CD8-positive, alpha-beta memory T cell (primary cell): ENCODE measurements at places on chromosomes 11 and 22. TPM values are rescaled to one million over a fixed set of nuclear protein-coding genes. Genes with fewer than 3 reads are reported as not detected.
A peak's percentile ranks its signal among the peaks of the same experiment; 100 is the strongest.

DNA sequence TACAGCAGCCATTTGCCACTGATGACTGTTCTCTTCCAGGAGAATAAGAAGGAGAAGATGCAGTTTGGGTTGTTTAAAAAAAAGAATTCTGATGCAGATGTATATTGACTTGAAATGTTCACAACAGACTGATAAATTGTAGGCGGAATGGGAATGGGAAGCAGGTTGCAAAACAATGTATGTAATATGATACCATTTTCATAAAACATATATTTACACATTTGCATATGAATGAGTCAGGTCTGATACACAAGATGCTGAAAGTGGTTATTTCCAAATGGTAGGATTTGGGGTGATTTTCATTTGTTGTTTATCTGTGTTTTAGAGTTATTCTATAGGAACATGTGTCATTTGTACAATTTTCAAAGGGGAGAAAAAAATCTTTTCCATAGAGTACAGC, 9.0 kb upstream of the RCN1 start:
- DNase-seq, result no peak
- no peaks in the 10 kb centered on the region for H3K27me3 ChIP-seq
- no peak overlapping the region for H3K27ac ChIP-seq
- no peak overlapping the region for H3K4me3 ChIP-seq
- no peaks in the 10 kb centered on the region for H3K36me3 ChIP-seq

- DNase-seq, result no peak
- no peaks in the 10 kb centered on the region for H3K36me3 ChIP-seq
- H3K27me3 ChIP-seq, result no peaks in the 10 kb centered on the region
- no peak overlapping the region for H3K27ac ChIP-seq
These were observed 38.1 kb downstream of the GLB1L2 start for GRCh38 chr11:134369656-134370525.

GRCh38 chr11:5596607-5597201, at the start of gene TRIM6:
Gene TRIM6, plus strand, starts transcription at chr11:5596637. Its CDS starts 261 bp downstream, at chr11:5596898.
- no peak within 1 kb of the TSS for H3K27ac ChIP-seq
- no peaks in the 10 kb centered on the region for H3K36me3 ChIP-seq
- peak within 1 kb of the TSS; percentile 11 for H3K4me3 ChIP-seq

GRCh38 chr11:20839231-20839630, 169.8 kb downstream of the NELL1 start:
- no peak overlapping the region for H3K4me3 ChIP-seq
- no peak overlapping the region for H3K27ac ChIP-seq
- DNase-seq, result no peak
- H3K4me1 ChIP-seq, result no peaks in the 10 kb centered on the region

DNA sequence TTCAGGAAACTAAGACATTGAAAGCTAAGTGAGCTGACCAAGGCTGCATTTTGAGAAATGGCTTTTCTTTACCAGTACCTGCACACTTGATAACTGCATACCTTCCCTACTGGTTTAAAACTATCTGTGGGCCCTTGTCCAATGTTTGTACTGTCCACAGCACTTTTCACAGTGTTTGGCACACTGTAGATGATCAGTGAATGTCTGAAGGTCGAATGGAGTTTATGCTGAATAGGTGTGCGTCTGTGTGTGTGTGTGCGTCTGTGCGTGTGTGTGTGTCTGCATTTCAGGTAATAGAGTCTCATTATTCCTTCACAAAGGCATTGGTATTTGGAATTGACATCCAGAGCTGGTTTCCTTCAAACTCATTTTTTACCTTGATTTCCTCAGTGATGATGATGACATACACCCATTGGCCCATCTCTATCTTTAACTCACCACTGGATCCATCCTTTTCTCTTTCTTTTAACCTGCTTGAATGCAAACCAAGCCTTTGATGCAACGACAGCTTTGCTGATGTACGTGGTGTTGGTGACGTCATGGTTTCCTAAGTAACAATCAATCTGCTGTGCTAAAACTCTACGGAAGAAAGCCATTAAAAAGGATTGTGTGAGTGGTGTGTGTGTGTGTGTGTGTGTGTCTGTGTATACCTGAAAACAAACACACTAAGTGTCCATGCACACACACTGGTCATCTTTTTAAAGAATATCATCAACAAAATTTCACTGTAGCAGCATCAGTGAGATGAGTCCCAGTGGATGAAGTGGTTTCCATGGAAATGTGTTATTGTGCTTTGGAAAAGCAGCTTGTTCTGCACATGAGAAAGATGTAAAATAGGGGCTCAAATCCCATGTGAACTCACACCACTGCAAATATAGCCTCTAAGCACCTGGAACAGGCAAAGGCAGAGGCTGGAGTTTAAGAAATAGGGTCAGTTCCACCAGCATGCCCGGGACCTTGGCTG, 490.2 kb upstream of the B3GAT1 start:
- H3K27ac ChIP-seq, result no peak overlapping the region
- no peak overlapping the region for H3K4me3 ChIP-seq
- no peak for DNase-seq
- no peaks in the 10 kb centered on the region for H3K36me3 ChIP-seq

DNA sequence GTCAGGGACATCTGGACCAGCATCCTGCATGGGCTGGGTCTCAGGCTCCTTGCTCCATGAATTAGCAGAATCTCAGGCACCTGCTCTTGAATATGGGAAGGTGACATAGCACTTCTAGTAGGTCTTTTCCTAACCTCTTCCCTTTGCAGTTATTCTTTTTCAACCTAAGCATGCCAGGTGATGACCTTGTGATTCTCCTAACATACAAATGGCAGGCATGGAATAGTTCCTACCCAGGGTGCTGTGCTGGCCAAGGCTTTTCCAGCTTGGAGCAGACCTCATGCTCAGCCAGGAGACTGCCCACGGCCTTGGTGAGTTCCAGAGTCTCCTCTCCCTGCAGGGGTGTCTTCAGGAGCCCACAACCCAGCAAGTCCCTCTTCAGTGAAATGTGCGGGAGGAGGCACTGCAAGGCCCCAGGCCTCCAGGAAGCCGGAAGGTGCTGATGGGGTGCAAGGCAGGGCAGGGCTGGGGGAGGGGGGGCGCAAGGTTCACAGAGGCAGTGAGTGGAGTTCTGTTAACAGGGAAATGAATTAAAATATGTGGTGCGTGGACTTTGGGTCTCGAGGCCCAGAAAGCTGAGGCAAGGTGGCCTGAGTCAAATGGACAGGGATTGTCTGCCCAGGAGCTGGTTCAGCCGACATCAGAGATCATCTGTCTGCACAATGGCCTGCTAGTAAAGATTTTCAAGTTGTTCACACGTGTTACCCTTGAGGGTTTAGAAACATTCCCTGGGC, 75.9 kb upstream of the SEPTIN5 start:
- DNase-seq, result no peak
- no peak overlapping the region for H3K27ac ChIP-seq
- no peaks in the 10 kb centered on the region for H3K27me3 ChIP-seq

- H3K4me1 ChIP-seq, result peaks cover 34% of the 10 kb centered on the region
- peak; percentile 40 for DNase-seq
- H3K36me3 ChIP-seq, result no peaks in the 10 kb centered on the region
- no peak overlapping the region for H3K4me3 ChIP-seq
- H3K27me3 ChIP-seq, result peaks cover 14% of the 10 kb centered on the region
These were observed 1.6 kb upstream of the MCAM start for GRCh38 chr11:119318240-119319135.

- no peaks in the 10 kb centered on the region for H3K4me1 ChIP-seq
- no peak overlapping the region for H3K4me3 ChIP-seq
- no peak for DNase-seq
- no peaks in the 10 kb centered on the region for H3K36me3 ChIP-seq
- no peak overlapping the region for H3K27ac ChIP-seq
These were observed 852.1 kb upstream of the LRRC4C start for GRCh38 chr11:42311514-42311913.

- H3K4me1 ChIP-seq, result no peaks in the 10 kb centered on the region
- H3K4me3 ChIP-seq, result no peak overlapping the region
- no peak for DNase-seq
- no peak overlapping the region for H3K27ac ChIP-seq
- H3K36me3 ChIP-seq, result no peaks in the 10 kb centered on the region
These were observed 15.6 kb downstream of the POU2F3 start for GRCh38 chr11:120255519-120255866.

GRCh38 chr11:14619603-14620531, 23.7 kb upstream of the PDE3B start:
- no peaks in the 10 kb centered on the region for H3K27me3 ChIP-seq
- no peak overlapping the region for H3K27ac ChIP-seq
- peaks cover 9% of the 10 kb centered on the region for H3K4me1 ChIP-seq
- DNase-seq, result no peak
- no peak overlapping the region for H3K4me3 ChIP-seq

DNA sequence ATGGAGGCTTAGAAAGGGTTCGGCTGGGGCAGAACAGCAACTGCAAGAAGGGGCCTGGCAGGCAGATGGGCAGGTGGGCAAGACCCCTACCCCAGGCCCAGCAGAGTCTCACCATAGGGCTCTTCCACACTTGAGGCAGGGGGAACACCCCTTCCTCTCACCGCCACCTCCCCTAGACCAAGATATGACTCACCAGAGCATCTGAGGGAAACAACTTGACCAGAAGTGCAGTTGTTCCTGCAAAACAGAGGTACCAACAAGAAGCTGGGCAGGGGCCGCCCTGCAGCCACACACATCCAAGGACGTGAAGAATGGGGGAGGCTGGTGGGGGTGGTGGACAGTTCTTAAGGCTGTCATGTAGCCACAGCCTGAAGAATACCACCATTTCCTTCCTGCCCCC, 10.9 kb downstream of the TMPRSS5 start:
- DNase-seq, result no peak
- no peaks in the 10 kb centered on the region for H3K36me3 ChIP-seq
- no peak overlapping the region for H3K4me3 ChIP-seq
- H3K27ac ChIP-seq, result no peak overlapping the region
- no peaks in the 10 kb centered on the region for H3K27me3 ChIP-seq

DNA sequence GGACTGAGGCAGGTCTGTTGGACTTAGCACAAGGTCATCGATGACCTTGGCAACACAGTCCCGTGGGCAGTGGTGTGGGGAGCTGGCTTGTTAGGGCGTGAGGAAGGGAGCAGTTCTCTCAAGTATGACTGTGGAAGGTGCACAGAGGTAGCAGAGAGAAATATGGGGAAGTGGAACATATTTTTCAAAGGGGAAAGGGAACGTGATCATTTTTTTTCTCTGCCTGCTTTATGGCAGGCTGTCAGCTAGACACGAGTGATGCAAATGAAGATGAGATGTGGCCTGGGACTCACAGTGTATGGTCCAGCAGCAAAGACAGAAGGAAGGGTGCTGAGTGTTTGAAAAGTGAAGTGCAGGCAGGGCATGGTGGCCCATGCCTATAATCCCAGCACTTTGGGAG, 30.6 kb downstream of the ADAMTS8 start:
- H3K36me3 ChIP-seq, result no peaks in the 10 kb centered on the region
- no peak overlapping the region for H3K27ac ChIP-seq
- no peak overlapping the region for H3K4me3 ChIP-seq

DNA sequence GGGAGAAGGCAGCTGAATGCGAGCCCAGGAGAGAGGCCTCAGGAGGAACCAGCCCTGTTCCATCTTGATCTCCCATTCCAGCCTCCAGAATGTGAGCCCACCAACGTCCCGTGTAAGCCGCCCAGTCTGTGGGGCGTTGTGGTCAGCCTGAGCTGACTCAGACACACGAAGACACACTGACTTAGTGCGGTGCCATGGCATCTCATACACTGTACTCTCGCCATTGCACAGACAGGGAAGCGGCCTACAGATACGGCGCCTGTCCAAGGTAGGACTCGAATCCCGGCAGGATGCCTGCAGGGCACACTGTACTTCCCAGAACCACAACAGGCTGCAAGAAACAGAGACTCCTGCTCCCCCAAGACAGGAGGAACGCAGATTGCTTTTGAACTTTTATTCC, 179.6 kb downstream of the CTTN start:
- no peaks in the 10 kb centered on the region for H3K36me3 ChIP-seq
- no peaks in the 10 kb centered on the region for H3K27me3 ChIP-seq
- no peak overlapping the region for H3K4me3 ChIP-seq
- no peaks in the 10 kb centered on the region for H3K4me1 ChIP-seq
- H3K27ac ChIP-seq, result no peak overlapping the region
- DNase-seq, result peak; percentile 28

The TMEM151A gene
- total RNA-seq, result not detected

The MS4A4E gene
- not detected for total RNA-seq

The PLAAT5 gene
- 0.89 TPM for total RNA-seq

The MISFA gene
- not detected for total RNA-seq

The MPST gene
- total RNA-seq, result 16.6 TPM

The C1QTNF4 gene
- total RNA-seq, result 0.18 TPM

The TMEM45B gene
- 0.58 TPM for total RNA-seq

The CKAP5 gene
- 114 TPM for total RNA-seq
